ENCODE measurements at places on chromosomes 4 and X.

GRCh38 chrX:107396783-107397182, 52.7 kb upstream of the FRMPD3 start:
- no peak overlapping the region for H3K4me3 ChIP-seq
- no peaks in the 10 kb centered on the region for H3K27me3 ChIP-seq
- DNase-seq, result no peak
- no peaks in the 10 kb centered on the region for H3K36me3 ChIP-seq

GRCh38 chrX:87968118-87968517, 450.5 kb downstream of the KLHL4 start:
- H3K4me3 ChIP-seq, result no peak overlapping the region
- DNase-seq, result no peak
- H3K27ac ChIP-seq, result no peak overlapping the region
- peaks cover 10% of the 10 kb centered on the region for H3K27me3 ChIP-seq

GRCh38 chr4:18566970-18567799, 545.6 kb upstream of the LCORL start:
- H3K4me1 ChIP-seq, result no peaks in the 10 kb centered on the region
- no peak overlapping the region for H3K4me3 ChIP-seq
- peaks cover 6% of the 10 kb centered on the region for H3K27me3 ChIP-seq

DNA sequence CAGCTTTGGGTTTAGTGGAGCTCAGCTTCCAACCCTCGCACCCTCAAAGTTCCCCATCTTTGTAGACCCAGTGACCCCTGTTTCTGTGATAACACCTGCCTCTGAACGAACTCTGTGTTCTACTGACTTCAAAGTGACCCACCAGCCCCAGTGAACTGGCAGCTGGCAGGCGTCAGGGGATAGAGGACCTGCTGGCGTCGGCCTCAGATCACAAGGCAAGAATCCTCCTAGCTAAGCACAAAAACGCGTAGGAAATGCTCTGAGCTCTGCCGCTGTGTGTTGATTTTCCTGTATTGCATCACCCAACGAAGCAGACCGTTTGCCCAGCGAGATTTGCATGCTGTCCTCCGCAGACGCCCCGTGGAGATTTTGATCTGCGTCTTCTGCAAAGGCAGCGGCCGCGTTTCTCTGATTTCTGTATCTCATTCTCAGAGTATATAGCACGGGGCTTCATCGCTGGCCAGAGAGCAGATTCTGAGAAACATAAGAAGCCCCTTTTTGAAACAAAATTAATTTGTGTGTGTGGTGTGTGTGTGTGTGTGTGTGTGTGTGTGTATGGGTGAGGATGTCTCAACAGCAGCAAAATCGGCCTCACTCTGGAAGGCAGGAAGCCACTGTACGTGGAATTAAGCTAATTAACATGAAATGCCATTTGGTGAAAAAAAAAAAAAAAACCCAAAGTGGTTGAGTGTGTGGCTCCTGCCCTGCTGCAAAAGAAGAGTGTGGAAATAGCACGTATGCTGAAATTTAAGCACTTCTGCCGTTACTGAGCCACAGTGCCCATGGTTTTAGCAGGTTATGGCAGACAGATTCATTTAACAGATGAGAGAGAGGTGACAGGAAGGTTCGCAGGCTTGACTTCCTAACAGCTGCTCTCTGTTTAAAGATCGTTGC, 29.2 kb upstream of the ASMTL start:
- no peaks in the 10 kb centered on the region for H3K36me3 ChIP-seq
- H3K27ac ChIP-seq, result no peak overlapping the region
- no peak overlapping the region for H3K4me3 ChIP-seq
- H3K4me1 ChIP-seq, result no peaks in the 10 kb centered on the region

- H3K27ac ChIP-seq, result no peak overlapping the region
- DNase-seq, result no peak
- H3K4me1 ChIP-seq, result no peaks in the 10 kb centered on the region
- H3K4me3 ChIP-seq, result no peak overlapping the region
- H3K27me3 ChIP-seq, result peaks cover 11% of the 10 kb centered on the region
- no peaks in the 10 kb centered on the region for H3K36me3 ChIP-seq
Measured at GRCh38 chrX:116198810-116199209, 28.3 kb downstream of the AGTR2 start.

- H3K4me3 ChIP-seq, result no peak overlapping the region
- H3K27ac ChIP-seq, result no peak overlapping the region
- H3K36me3 ChIP-seq, result no peaks in the 10 kb centered on the region
- no peaks in the 10 kb centered on the region for H3K27me3 ChIP-seq
- no peaks in the 10 kb centered on the region for H3K4me1 ChIP-seq
- no peak for DNase-seq
Measured at GRCh38 chrX:20481632-20482031, 214.9 kb upstream of the RPS6KA3 start.

- no peak overlapping the region for H3K4me3 ChIP-seq
- DNase-seq, result no peak
- no peaks in the 10 kb centered on the region for H3K36me3 ChIP-seq
- no peaks in the 10 kb centered on the region for H3K4me1 ChIP-seq
Measured at GRCh38 chr4:74541667-74542066, 96.7 kb downstream of the AREG start.

- DNase-seq, result no peak
- no peak overlapping the region for H3K27ac ChIP-seq
- H3K4me1 ChIP-seq, result no peaks in the 10 kb centered on the region
- no peaks in the 10 kb centered on the region for H3K27me3 ChIP-seq
Measured at GRCh38 chr4:37868238-37868637, 22.6 kb upstream of the TBC1D1 start.

GRCh38 chr4:184972991-184973390, 45.3 kb upstream of the HELT start:
- H3K27me3 ChIP-seq, result no peaks in the 10 kb centered on the region
- no peak overlapping the region for H3K4me3 ChIP-seq
- H3K36me3 ChIP-seq, result no peaks in the 10 kb centered on the region
- H3K27ac ChIP-seq, result no peak overlapping the region
- no peak for DNase-seq
- no peaks in the 10 kb centered on the region for H3K4me1 ChIP-seq

GRCh38 chrX:23637187-23637586, 30.1 kb upstream of the PRDX4 start:
- peaks cover 33% of the 10 kb centered on the region for H3K27me3 ChIP-seq
- H3K4me3 ChIP-seq, result no peak overlapping the region
- H3K36me3 ChIP-seq, result no peaks in the 10 kb centered on the region

DNA sequence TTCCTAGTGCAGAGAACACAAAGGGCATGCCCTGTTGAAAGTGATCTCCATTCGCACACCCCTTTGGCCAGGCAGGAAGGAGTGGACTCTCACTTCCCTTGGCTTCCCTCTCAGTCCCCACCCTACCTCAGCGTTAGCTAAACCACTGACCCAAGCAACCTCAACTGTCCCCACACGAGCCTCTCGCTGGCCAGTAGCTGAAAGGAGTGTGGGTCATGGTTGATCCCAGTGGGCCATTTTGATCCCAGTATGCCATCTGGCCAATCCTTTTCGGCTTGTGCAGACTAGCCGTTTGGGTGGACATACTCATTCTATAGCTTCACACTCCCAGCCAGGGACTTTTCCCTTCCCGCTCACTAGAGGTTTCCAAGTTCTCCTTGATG, 24.4 kb upstream of the BCORL1 start:
- no peak overlapping the region for H3K4me3 ChIP-seq
- DNase-seq, result no peak
- no peaks in the 10 kb centered on the region for H3K36me3 ChIP-seq
- peaks cover 14% of the 10 kb centered on the region for H3K27me3 ChIP-seq
- no peaks in the 10 kb centered on the region for H3K4me1 ChIP-seq

GRCh38 chr4:98710831-98711230, 52.4 kb upstream of the TSPAN5 start:
- DNase-seq, result no peak
- no peak overlapping the region for H3K4me3 ChIP-seq
- H3K4me1 ChIP-seq, result no peaks in the 10 kb centered on the region
- H3K27ac ChIP-seq, result no peak overlapping the region
- H3K27me3 ChIP-seq, result no peaks in the 10 kb centered on the region

GRCh38 chrX:65900850-65901844, 138.7 kb downstream of the VSIG4 start:
- no peaks in the 10 kb centered on the region for H3K36me3 ChIP-seq
- no peaks in the 10 kb centered on the region for H3K4me1 ChIP-seq
- H3K27me3 ChIP-seq, result peaks cover 23% of the 10 kb centered on the region

GRCh38 chr4:25160714-25161592, 704 bp upstream of the SEPSECS start:
- peak overlapping the region; percentile 97 for H3K27ac ChIP-seq
- H3K36me3 ChIP-seq, result no peaks in the 10 kb centered on the region
- DNase-seq, result no peak
- no peaks in the 10 kb centered on the region for H3K4me1 ChIP-seq
- H3K4me3 ChIP-seq, result peak overlapping the region; percentile 93

DNA sequence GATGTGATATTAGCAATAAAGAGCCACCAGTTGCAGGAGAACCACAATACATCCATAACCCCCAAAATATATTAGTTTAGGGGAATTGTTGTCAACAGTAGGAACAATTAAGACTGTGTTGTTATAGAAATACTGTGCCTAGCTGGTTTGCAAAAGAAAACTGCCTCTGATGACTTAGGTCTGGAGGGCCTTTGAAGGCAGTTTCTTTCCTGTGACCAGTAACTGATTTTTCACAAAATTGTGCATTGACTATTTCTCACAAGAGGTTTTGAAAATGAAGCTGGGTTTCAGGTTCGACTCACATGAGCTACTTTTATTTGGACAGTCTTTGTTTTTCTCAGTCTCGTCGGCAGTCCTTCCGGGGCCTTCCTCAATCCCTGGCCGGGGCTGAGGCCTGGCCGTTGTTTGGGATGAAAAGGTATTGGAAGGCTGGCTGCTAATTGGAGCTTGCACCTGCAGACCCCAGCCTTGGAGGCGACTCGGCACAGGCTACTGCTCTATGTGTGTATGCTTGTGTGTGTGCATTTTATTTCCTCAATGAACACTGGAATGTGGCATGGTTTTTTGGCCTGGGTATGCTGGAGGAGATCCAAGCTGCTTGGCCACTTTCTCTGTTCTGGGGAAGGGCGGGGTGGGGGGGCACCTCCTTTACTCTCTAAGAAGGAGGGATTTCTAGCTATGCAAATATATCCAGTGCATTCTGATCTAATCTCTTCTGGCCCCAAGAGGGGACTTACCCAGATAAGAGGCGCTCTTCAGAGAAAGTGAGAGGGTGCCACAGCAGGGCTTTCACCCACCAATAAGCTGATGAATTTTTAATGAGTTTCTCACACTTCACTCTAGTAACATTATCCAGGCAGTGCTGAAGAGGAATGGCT, 49.5 kb upstream of the LNX1 start:
- no peak overlapping the region for H3K27ac ChIP-seq
- H3K4me1 ChIP-seq, result no peaks in the 10 kb centered on the region

DNA sequence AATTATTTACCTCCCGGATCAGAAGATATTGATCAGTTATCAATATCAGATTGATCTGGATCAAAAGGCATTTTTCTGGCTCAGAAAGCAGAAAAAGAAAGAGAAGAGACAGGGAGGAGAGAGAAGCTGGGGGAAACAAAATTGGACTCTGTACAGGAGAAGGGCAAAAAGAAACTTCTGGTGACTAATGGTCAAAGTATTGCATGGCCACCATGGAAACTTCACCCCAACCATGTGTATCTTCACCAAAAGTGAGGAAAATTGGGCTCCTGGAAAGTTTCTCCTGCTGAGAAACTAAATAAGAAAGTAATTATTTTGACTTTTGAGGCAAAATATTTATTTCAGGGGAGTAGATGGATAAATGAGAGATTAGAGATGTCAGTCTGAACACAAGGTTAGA, 33.9 kb downstream of the RNF150 start:
- H3K27me3 ChIP-seq, result no peaks in the 10 kb centered on the region
- no peaks in the 10 kb centered on the region for H3K4me1 ChIP-seq
- no peak for DNase-seq
- no peak overlapping the region for H3K27ac ChIP-seq

DNA sequence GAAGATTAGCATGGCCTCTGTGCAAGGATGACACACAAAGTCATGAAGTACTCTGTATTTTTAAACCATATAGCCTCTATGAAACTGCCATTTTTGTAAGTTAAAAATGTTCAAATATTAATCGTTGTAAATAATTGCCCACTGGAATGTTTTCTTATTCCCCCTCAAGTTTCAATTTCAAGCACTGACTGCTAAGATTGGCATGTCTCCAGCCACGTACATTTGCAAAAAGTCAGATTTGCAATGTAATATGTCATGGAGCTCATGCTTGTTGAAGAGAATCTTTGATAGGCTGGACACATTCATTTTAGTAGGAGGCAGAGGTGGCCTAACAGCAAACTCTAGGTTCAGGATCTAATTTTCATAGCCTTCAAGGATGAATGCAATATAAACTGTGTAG, 124.7 kb downstream of the CBR4 start:
- no peak for DNase-seq
- H3K36me3 ChIP-seq, result no peaks in the 10 kb centered on the region
- no peaks in the 10 kb centered on the region for H3K27me3 ChIP-seq
- H3K4me1 ChIP-seq, result peaks cover 3% of the 10 kb centered on the region

GRCh38 chrX:136616987-136617685, 30.8 kb upstream of the CD40LG start:
- DNase-seq, result no peak
- H3K4me1 ChIP-seq, result no peaks in the 10 kb centered on the region
- no peak overlapping the region for H3K4me3 ChIP-seq
- no peak overlapping the region for H3K27ac ChIP-seq
- no peaks in the 10 kb centered on the region for H3K36me3 ChIP-seq

- H3K4me1 ChIP-seq, result no peaks in the 10 kb centered on the region
- DNase-seq, result no peak
- peaks cover 30% of the 10 kb centered on the region for H3K27me3 ChIP-seq
Measured at GRCh38 chrX:133973704-133974103, 11.7 kb downstream of the GPC3 start.

DNA sequence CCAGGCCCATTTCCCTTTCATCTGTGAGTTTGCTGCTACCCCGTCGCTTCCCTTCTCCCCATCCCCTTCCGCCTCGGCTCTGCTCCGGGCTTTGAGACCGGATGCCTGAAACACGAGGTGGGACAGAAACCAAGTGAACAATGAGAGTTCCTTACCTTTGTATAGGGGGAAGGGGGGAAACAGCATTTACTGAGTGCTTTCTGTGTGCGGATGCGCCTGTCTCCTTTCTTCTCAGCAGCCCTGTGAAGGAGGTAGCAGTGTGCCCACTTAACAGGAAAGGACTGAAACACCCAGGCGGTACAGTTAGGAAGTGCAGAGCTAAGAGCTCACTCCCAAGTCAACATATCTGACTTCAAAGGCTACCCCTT, 43.2 kb upstream of the TMSB15B start:
- H3K27me3 ChIP-seq, result no peaks in the 10 kb centered on the region
- DNase-seq, result no peak
- no peaks in the 10 kb centered on the region for H3K36me3 ChIP-seq
- peak overlapping the region; percentile 48 for H3K27ac ChIP-seq
- H3K4me3 ChIP-seq, result peak overlapping the region; percentile 77

- H3K27ac ChIP-seq, result no peak overlapping the region
- no peaks in the 10 kb centered on the region for H3K4me1 ChIP-seq
- H3K27me3 ChIP-seq, result no peaks in the 10 kb centered on the region
- no peak for DNase-seq
Measured at GRCh38 chr4:119841361-119841760, 212.8 kb upstream of the PDE5A start.

- no peaks in the 10 kb centered on the region for H3K27me3 ChIP-seq
- no peak overlapping the region for H3K4me3 ChIP-seq
- DNase-seq, result no peak
- H3K27ac ChIP-seq, result no peak overlapping the region
- no peaks in the 10 kb centered on the region for H3K4me1 ChIP-seq
Measured at GRCh38 chr4:111136438-111136837, 513.6 kb upstream of the PITX2 start.

Measured in breast epithelium (tissue), 4 donors.